ENCODE measurements at places on chromosomes 7 and 10.

DNA sequence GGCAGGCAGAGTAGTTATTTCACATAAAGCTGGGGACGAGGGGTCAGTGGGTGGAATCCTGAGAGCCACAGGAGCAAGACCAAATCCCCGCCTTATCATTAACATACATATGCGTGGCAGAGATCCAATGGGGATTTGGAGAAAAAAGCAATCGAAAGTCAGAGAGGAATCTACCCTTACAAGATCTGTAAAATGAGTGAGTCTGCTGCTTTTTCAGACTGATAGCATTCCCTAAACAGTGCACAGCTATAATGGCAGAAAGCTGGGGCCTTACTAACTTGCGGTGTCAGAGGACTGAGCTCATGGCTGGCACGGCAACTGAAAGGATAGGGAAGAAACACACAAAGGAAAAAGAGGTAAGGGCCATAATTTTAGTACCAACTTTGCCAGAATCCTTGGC is 25.0 kb downstream of the GPR22 start:
- DNase-seq, result no peak

DNA sequence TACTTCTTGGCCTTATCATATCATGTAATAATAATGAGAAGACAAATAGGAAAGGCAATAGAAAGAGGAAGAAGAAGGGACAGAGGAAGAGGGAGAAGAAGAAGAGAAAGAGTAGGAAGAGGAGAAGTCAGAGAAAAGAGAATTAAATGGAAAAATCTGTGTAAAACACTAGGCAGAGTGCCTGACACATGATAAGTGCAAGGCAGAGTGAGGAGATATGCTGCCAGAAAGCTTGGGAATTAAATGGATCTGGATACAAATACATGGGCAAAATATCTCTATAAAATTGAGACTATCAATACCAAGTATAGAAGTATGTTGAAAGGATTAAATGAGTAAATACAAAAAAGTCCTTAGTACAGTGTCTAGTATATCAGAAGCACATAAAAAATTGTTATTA is 124.8 kb downstream of the CACNA2D1 start:
- DNase-seq, result no peak

- DNase-seq, result no peak
Observed at GRCh38 chr10:13183625-13184024, 22.3 kb downstream of the MCM10 start.

DNA sequence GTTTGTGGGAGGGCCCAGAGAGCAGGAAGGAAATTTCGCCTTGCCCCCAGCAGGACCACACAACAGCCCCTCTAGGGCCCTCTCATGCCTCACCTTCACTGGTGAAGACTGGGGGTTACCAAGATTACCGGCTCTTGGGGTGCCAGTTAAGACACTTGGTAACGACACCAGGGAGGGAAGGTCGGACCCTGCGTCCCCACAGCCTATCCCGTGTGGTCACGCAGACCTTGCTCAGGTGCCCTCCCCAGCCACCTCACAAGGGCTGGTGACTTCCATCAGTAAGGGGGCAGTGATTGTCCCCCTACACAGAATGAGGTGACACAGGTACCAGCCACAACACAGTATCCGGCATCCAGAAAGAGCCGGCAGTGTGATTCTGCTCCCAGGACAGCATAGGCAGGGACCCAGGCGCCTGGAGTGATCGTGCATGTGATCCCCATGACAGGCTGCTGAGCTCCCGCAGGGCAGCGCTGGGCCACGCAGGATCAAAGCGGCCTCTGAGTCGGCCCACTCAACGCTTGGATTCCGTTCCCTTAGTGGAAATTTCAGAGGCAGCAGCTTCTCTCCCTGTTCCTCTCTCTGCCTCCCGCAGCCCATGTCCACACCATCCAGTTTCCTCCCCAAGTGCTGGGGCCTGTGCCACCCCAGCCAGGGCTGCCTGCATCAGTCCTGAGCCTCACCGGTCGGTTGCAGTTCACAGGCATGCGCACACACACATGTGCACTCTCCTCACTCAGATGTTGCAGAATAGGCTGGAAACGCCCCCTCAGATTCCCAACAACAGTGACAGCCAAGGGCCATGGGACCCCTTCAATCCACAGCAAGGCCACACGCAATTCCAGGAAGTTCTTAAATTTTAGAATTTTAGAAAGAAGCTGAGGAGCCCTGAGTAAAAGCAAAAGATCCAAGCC is 35.8 kb downstream of the CAMK2B start:
- DNase-seq, result no peak

DNA sequence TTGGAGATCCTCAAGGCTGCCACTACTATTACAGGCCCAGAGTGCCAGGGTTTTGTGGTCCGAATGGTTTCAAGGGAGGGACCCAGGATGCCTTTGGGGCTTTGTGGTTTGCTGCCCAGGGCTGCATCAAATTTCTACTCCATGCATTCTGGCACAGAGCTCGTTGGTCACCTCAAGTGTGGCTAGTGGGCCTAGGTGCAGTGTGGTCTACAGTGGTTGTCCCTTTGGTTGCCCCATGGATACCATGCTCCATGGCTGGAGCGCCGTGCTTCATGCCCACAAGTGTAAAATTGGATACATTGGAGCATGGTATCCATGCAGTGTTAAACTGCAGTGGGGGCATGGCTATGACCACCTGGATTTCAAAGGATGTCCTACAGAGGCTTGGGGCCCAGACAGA is 5.4 kb upstream of the PRF1 start:
- DNase-seq, result no peak

DNA sequence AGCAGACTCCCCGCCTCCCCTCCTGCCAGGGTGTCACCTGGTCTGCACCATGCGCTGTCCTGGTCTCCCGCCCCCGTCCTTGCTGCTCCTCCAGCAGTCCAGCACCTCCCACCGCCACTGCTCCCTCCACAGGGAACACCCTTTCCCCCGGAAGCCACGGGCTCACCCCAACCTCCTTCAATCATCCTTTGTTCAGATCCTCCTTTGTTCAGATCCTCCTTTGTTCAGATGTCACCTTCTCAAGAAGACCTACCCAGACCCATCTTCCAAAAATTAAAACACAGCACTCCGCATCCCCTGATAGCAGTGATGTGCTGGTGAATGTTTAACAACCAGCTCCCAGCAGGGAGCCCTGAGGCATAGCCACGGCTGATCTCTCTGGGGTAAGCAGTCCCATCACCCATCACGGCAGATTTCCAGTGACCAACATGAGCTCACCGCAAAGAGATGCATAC is 237.7 kb downstream of the USP6NL start:
- DNase-seq, result no peak

- DNase-seq, result no peak
Observed at GRCh38 chr7:11077816-11078215, 104.1 kb downstream of the PHF14 start.

- no peak for DNase-seq
Observed at GRCh38 chr7:11208883-11209465, 235.3 kb downstream of the PHF14 start.

DNA sequence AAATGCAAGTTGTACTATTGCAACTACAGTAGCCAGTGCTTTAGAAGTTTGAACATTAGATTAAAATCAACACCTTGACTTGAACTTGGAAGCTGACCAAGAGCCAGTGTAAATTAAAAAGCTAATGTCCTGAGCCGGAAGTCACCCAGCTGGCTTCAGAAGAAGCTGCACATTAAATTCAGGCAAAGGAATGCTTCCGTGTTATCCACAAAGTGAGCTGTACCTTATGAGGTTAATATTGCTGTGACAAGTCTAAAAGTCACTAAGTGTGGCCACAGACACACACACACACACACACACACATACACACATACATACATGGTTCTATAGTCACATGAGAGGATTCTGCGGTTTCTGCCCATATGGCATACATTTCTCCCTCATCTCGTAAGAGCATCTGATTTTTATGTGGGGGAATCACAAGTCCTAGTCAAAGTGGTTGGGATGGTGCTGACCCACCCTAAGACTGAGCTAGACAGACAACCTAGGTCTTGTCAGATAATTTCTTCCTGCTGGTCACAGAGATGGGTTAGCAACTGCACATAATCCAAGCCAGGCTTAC is 612.9 kb downstream of the SORCS1 start:
- no peak for DNase-seq

GRCh38 chr7:120927454-120928103 is 23.0 kb upstream of the ING3 start:
- no peak for DNase-seq

DNA sequence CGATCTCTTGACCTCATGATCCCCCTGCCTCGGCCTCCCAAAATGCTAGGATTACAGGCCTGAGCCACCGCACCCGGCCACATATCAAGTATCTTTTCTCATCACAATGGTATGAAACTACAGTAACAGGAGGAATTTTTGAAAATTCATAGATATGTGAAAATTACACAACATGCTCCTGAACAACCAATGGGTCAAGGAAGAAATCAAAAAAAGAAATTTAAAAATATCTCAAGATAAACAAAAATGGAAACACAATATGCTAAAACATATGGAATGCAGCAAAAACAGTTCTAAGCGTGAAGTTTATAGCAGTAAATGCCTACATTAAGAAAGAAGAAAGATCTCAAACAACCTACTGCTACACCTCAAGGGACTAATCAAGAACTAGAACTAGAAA is 59.8 kb upstream of the ADAM12 start:
- DNase-seq, result no peak

All from epithelial cell of prostate (primary cell).